ENCODE measurements at places on chromosomes 6 and 20.

DNA sequence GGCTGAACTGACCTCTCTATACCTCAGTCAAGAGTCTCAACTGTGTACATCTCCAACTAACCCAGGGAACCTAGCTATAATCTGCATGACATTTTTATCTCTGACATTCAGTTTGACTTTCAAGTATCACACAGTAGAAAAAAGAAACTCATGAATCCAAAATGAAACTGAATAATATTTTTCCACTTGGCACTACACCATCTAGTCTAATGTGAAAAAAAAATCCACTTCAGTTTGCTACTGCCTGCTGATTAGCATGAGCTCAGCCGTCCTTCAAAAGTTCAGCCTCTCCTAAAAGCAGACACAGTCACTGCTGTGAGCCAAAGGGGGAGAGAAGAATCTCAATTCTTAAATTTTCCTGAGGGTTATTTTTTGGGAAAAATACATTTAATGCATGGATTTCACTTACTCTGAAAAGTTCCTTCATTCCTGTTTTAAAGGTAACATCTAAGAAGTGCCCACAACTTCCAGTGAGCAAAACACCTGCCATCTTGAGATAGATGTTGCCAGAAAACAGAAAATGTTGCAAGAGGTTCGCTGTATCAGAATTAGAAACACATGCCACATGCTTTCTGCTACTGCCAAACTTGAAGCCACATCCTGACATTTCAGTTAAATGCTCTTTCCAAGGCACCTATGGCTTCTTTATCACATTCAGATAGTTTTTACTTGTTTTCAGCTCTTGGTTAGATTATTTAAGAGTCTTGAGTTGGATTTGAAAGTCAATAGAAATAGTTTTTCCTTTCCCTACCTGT lies 95.4 kb downstream of the MKKS start:
- DNase-seq: no peak

- DNase-seq: no peak
Measured at GRCh38 chr6:51768087-51768486, 319.3 kb downstream of the PKHD1 start.

- no peak for DNase-seq
Measured at GRCh38 chr6:56022678-56023077, 147.3 kb upstream of the BMP5 start.

DNA sequence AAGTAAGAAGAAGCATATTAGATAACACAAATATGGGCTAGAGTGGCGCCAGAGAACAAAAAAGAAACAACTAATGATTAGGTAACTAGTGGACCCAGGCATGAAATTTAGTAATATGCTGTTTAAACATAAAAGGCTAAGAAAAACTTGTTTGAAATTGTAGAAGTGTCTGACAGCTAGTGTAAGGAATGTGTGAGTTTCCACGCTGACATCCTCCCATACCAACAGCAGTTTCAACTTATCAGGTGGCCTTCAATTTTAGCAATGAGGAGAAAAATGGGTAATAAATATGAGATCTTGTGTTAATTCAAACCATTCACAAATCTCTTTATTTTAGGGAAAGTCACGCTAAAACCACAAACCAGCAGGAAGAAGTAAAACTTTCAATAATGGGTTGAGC lies 440.2 kb upstream of the FLRT3 start:
- DNase-seq: no peak

- no peak for DNase-seq
Measured at GRCh38 chr20:51422514-51423289, 119.8 kb downstream of the NFATC2 start.

DNA sequence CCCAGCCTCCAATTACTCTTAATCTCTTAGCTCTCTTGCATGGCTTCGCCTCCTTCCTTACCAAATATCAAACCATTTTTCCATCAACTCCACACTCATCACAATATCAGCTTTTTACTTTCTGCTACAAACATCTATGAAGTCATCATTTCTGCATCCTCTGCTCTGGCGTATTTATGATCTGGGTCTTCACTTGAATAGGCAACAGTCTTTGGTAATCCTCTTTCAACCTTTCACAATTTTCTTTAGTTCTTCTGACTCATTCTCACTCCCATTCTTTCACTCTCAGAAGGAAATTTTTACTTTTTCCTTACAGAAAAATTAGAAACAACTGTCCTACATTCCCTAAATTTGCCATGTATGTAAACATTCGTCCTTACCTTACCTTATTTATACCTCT lies 522.4 kb downstream of the HDGFL1 start:
- no peak for DNase-seq

- no peak for DNase-seq
Measured at GRCh38 chr20:54188132-54188849, 14.5 kb upstream of the CYP24A1 start.

DNA sequence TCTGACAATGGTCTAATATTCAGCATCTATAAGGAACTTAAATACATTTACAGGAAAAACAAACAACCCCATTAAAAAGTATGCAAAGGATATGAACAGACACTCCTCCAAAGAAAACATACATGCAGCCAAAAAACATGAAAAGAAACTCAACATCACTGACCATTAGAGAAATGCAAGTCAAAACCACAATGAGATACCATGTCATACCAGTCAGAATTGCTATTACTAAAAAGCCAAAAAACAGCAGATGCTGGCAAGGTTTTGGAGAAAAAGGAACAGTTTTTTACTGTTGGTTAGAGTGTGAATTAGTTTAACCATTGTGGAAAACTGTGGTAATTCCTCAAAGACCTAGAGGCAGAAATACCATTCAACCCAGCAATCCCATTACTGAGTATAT lies 339.0 kb upstream of the ADGRB3 start:
- no peak for DNase-seq

DNA sequence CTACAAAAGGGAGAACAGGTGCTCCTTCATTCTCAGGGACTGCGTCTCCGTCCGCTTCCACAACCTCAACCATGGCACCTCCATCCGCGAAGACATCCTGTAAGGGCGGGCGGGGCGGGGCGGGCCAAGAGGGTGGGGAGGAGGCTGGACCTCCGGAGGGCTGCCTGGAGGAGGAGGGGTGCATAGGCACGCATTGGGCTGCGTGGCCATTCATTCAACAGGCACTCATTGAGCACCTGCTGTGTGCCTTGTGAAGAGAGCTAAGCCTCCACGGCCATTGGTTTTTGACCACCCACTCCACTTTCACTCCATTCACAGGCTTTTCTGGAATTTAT lies 435 bp downstream of the ZSWIM3 start:
- no peak for DNase-seq

GRCh38 chr20:19433371-19434350 lies 221.2 kb downstream of the SLC24A3 start:
- DNase-seq: no peak

- DNase-seq: no peak
Measured at GRCh38 chr20:63518351-63518861, 2.2 kb upstream of the PPDPF start.

- DNase-seq: no peak
Measured at GRCh38 chr20:62742550-62742949, 33.9 kb downstream of the NTSR1 start.

DNA sequence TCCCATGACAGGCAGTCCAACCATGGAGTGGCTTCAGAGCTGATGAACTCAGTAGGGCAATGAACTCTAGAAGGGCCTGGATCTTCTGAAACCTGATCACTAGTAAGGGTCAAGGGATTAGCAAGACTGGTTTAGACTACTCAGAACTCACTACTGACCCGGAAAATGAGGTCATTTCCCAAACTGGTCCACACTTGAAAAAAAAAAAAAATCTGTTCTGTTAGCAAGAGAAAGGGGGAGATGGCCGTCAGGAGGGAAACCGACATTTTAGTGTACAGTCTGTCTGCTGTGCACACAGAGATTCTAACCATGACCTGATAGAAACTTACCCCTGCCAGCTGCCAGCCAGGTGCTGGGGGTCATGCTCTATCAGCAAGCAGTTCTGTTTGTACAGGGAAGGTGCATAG lies 262.4 kb upstream of the AGPAT4 start:
- no peak for DNase-seq

DNA sequence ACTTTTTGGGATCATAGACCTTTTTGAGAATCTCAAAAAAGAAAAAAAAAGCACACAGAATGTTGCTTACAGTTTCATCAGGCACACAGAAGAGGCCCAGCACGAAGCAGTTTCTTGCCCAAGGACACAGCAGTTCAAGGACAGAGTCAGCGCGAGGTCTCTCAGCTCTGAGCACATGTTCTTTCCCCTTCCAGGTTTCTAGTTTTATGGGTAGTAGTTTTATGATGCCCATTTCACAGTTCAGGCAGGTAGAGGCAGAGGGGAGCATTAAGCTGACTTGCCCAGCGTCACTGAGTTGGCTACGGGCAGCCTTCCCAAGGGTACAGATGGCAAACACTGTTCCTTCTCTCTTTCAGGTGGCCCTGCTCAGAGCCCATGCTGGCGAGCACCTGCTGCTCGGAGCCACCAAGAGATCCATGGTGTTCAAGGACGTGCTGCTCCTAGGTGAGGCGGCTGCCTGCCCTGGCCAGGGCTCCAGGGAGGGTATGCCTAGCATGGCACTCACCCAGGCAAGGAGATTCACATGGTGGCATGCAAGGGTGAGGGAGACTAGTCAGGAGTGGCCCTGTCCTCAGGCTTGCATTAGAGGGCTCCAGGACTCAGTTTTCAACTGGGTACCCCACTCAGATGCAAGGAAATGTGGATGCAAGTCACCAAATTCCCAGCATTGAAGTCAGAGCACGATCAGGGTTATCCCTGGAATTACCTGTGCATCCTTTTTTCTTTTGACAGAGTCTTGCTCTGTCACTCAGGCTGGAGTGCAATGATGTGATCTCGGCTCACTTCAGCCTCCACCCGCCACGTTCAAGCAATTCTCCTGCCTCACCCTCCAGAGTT lies 57.4 kb upstream of the TTPAL start:
- DNase-seq: no peak

DNA sequence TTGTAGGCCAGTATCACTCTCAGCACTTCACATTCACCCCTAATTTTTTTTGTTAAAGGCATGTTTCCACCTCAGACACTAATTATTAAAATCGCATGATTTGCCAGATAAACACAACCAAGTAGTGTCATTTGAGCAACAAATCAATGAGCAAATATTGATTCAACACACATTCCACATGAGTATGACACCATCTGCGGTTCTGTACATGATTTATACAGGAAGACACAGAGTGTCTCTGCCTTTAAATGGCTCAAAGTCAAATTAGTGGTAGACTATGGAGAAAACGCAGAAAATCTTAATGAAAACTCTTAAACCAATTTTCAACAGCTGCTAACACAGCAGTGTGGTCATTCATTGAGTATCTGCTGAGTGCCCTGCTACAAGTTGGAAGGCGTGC lies 300.2 kb downstream of the SOX4 start:
- DNase-seq: no peak

DNA sequence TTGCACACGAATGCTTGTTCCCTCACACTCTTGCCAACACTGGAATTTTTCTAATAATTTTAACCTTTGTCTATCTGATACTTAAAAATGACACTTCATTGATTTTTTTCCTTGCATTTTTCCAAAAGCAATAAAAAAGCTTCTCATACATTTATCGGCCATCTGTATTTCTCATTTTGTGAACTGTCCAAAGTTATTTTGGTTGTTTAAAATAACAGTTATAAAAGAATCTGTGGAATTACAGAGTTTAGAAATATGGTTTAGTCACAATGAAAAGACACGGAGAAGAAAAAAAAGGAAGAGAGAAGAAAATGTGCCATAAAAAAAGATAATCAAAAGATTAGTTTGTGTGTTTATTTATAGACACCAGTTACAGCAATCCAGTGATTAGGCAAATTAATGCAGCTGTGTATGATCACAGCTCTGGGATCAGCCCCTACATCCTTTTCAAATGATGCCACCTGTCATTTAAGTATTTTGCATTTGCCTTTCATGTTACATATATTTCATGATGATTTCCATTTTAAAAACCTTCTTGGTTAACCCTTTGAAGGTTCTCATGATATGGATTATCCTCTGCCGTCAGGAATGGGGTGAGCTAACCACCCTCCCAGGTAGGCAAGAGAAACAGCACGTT lies 171.7 kb downstream of the BACH2 start:
- no peak for DNase-seq

DNA sequence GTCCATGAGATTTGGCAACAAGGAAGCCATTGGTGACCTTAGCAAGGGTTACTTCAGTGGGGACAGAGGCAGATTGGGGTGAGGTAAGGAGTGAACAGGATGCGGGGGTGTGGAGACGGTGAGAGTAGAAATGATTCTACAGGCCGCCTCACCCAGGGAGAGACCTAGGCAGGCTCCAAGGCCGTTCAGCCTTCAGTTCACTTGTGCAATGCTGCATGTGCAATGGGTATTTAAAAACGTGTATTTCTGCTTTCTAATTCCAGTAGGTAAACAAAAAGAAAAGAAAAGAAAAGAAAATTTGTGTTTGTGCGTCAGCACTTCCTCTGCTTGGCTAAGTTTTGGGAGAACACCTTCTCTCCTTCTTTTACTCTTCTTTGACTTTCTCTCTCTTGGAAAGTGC lies 56.8 kb downstream of the BANF2 start:
- DNase-seq: no peak

GRCh38 chr6:84434550-84434949 lies 207.1 kb upstream of the CEP162 start:
- DNase-seq: no peak

DNA sequence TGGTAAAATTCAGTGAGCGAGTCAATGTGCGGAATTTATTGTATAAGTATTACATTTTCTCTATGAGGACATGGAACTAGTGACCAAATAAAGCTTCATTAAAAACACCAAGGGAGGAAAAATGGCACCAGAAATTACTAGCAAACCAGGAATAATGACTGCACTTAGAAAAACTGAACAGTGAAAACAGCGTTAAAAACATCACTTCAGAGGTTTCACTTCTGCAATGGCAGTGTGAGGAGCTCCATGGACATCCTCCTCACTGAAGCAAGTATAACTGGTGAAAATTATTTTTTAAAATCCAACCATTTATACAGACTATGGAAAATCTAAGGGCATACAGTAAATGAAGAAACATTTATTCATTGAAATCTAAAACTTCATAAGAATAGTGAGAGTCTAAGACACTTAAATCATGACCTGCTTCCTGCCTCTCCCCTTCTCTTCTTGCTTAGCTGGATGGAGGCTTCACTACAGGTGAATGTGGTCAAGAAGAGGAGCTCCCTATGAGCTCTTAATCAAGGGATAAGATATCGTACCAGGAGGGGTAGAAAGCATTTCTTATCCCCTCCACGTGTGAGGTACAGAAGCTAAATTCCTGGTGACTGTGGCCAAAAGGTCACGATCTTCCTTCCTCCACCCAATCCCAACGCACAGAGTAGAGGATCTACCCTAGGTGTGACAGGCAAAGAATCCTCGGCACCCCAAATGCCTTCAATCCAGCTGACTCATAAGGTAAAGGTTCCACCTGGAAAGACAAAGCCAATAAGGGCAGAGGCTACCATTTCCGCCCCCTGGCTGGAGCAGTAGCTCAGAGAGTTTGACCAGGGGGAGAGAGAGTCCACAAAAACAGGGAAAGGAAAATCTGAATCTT lies 12.3 kb upstream of the ASF1A start:
- DNase-seq: no peak

DNA sequence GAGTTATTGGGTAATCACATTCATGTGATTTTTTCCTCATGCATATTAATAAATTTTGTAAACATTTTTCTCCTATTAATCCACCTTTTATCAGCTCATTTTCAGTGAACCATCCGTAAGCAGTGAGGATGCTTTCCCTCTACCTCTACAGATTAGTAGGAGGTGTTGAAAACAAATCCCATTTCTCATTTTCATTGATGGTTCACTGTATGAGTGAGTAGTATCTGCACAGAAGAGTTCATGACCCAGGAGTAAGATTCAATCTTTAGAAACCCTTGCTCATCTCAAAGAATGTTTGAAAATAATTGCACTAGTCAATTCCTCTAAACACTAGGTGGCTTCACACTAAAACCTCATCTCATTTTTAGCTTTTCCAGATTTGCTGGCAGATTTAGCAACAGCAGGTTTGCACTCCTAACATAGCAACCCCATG lies 440.0 kb downstream of the HAO1 start:
- DNase-seq: no peak

GRCh38 chr6:68046756-68047155 lies 588.3 kb upstream of the ADGRB3 start:
- DNase-seq: no peak

Measured in stimulated activated CD8-positive, alpha-beta memory T cell treated with anti-CD3 and anti-CD28 coated beads, Interleukin-7, amount 100 ng/mL, for 1 hour (primary cell).